ENCODE measurements at places on chromosomes 11 and 22.

DNA sequence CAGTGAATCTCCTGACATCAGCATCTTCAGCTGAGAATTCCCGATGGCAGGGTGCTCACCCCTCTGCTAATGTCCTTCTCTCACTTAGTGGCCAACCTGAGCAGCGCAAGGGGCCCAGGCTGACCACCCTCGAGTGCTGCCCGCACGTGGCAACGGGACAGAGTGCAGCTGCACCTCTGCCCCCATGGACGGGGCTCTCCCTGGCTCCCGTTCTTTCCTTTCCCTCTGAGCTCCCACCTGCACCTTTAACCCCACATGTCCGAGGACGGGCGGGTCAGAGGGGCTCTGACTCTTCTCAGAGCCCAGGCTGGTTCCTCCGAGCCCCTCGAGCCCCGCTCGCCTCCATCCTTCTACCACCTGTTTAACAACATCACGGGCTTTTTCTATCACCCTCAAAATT is 19.8 kb downstream of the MOB2 start:
- no peak for DNase-seq

- no peak for DNase-seq
Observed at GRCh38 chr11:1761857-1762536, 1.7 kb downstream of the CTSD start.

DNA sequence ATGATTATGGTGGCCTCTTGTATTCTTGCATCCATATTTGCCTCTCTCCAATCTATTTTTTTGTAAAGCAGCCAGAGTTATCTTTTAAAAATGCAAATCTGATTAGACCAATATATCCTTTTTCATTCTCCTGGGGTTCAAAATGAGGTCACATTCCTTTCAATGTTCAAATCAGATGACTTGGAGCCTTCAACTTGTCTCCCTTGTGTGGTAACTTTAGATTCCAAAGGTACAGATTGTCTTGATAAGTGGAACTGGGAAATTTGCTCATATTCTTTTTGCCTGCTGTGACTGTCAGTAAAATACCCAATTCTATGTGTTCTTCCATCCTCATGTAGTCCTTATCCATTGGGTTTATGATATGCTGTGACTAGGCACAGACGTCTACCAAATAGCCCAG is 15.1 kb upstream of the CAPRIN1 start:
- DNase-seq = no peak

DNA sequence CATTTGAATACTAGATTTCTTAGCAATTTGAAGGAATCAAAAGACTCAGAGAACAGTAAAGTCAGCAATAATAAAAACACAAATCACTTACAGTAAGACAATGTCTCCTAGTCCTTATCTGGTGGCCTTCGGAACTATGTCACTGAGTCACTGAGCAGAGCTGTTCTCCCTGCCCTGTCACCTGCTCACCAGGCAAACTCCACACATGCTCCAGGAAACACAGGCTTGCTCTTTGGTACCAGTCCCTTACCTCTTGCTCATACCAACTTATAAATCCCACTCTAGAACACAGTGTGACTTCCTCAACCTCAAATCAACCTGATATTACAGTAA is 81.1 kb upstream of the CHRM4 start:
- DNase-seq = no peak

- no peak for DNase-seq
Observed at GRCh38 chr11:133492895-133493294, 39.4 kb downstream of the OPCML start.

GRCh38 chr22:31130873-31131272 is 8.1 kb downstream of the INPP5J start:
- DNase-seq = no peak

DNA sequence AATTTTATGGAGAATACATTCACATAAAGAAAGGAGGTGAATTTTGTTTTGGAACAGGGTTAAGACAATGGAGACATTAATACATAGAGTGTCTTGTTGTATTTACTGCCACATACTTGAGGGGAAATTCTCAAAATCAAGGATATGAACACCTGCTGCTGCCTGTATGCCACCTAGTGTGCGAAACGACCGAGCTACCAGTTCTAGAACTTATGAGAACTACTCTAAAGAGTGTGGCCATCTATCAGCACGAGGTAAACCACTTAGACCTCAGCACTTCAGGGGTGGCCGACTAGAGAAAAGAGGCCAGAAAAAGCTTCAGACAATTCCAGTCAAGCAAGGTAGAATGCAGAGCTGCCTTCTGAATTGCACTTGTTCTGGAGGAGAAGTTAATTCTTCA is 1.5 kb upstream of the AGBL2 start:
- DNase-seq = no peak

DNA sequence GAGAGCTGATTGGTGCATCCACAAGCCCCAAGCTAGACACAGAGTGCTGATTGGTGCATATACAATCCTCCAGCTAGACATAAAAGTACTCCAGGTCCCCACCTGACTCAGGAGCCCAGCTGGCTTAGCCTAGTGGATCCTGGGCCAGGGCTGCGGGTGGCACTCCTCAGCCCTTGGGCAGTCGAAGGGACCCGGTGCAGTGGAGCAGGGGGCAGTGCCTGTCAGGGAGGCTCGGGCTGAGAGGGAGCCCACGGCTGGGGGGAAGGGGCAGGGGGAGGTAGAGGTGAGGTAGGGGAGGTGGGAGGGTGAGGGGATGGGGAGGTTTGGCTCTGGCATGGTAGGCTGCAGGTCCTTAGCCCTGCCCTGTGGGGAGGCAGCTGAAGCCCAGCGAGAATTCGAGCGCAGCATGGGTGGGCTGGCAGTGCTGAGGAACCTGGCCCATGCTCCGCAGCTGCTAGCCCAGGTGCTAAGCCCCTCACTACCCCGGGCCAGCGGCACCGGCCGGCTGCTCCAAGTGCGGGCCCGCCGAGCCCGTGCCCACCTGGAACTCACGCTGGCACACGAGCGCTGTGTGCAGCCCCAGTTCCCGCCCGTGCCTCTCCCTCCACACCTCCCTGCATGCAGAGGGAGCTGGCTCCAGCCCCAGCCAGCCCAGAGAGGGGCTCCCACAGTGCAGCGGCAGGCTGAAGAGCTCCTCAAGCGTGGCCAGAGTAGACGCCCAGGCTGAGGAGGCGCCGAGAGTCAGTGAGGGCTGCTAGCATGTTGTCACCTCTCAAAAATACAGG is 742.8 kb downstream of the FAM181B start:
- no peak for DNase-seq

DNA sequence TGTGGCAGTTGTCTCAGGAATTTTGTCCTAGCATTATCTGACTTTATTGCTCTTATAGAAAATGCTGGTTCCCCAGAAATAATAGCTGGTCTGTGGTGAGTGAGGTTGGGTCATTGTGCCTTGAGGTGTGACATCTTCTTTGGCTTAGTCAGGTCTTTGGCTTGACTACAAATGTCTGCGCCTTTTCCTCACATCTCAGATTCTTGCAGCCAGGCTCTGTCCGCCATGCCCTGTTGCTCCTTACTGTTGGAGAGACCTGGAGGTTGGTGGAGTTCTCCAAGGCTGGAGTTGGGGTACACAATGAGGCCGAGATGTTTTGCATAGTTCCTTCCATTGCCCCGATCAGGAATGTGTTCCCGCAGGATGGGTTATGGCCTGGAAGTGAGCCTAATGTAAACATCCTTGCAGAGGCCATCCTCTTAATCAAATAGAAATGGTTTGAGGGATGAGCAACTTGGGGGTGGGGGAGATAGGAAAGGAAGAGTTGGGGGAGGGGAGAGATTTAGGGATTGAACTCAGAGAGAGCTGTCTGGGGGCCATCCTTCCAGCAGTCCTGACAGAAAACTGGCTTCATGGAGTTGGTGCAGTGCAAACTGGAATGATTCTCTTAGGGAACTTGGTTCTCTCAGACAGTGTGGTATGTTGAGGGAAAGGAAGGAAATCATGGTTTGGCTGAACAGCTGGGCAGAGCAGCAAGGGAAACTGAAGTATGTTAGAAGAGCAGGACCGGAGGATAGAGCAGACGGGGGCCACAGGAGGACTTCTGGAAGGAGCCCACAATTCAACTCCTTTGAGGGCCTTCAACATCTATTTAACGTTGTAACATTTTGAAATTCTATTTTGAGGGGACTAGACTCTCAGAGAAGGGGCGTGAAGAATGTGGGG is 49.9 kb downstream of the ZBTB16 start:
- DNase-seq = no peak

DNA sequence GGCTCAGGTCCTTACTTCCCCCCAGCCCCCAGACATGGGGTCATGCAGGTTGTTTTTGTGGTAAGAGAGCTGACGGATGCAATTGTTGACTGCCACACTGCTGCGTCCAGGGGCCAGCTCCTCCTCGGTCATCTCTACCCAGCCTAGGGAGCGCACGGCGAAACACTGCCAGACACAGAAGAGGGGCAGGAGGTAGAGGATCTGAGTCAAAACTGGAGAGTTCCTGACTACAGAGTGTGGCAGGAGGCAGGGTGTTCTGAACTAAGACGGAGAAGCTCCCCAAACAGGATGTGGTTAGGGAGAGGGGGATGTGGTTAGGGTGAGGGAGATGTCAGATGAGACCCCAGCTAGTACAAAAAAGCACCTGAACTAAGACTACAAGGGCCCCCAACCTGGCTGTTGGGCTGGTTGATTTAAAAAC is 12.3 kb downstream of the SMPD1 start:
- no peak for DNase-seq
